Adipocyte (in vitro differentiated cells): ENCODE measurements at places on chromosomes 16 and 17.

DNA sequence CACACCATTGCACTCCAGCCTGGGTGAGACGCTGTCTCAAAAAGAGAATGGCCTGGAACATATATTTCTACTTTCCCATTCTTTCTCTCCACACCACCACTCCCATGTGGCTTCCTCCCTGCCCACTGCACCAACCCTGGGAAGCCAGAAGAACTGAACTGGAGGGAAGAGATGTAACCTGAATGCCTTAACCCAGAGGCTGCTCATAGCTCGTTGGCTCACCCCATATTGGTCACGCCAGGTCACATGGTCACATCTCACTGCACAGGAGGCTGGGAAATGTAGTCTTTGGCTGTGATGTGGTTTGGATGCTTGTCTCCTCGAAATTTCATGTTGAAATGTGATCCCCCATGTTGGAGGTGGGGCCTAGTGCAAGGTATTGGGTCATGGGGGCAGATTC, 5.9 kb upstream of the DNAH17 start:
- no peak for DNase-seq

DNA sequence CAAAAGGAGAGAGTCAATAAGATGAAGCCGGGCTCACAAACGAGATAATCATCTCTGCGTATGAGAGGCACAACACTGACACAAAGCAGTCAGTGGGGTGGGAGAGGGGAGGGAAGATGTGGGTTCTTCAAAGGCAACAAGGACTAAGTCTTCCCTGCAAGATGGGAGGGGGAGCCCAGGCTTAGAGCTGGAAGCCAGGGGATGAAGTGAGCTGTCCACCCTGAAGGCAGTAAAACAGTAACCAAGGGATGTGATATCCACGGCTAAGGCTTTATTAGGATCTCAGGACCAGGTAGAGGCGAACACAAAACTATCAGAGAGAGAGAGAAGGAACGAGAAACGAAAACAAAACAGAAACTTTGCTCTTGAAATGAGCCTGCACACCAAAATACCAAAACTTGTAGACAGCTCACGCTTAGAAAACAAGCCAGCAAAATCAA, 115.9 kb downstream of the DYNLRB2 start:
- no peak for DNase-seq

GRCh38 chr16:66134875-66135274, 231.6 kb upstream of the CDH5 start:
- DNase-seq, result no peak

GRCh38 chr17:57723427-57724025, 21.6 kb downstream of the CCDC182 start:
- DNase-seq, result no peak

- no peak for DNase-seq
Measured at GRCh38 chr16:84595052-84595481, 22.8 kb downstream of the COTL1 start.
